ENCODE measurements at places on chromosomes 1 and 21.

DNA sequence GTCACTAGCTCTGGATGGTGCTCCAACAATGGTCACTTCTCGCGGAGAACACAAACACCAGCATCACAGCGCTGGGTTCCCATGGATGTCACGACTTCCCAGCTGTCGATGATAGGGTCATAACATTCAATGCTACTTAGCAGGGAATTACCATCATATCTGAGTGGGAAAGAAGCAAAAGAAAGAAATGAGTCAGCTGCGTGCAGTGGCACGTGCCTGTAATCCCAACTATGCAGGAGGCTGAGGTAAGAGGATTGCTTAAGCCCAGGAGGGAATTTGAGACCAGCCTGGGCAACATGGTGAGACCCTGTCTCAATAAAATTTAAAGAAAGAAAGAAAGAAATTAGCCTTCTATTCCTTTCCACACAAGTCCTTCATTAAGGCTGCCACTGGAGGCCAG, 3.6 kb upstream of the RABIF start:
- no peak for DNase-seq

- no peak for DNase-seq
Measured at GRCh38 chr1:11781297-11781696, 19.3 kb downstream of the C1orf167 start.

GRCh38 chr1:84116558-84116957, 27.5 kb upstream of the PRKACB start:
- no peak for DNase-seq

DNA sequence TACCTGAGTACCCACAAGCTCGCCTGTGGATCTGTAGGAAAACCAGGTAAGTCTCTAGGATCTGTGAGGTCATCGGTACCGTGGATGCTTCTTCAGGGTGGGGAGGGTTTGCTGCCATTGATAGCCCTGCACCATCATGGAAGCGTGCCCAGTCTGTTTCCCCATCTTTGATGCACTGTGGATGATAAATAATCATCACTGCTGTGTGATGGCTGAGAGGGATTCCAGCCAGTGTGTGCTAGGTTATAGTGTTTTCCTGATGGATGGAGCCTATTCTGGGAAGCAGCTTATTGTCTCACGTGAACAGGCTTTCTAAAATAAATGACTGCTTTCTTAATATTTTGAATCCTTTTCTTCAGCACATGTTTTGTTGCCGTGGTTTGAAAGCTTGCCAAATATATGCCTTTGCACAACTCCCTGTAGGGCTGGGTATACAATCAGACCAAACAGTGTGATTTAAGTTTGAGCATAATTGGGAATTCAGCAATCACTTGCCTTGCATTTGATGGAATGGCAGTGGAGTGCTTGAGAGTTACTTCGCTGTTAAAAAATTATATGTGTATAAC, 113.8 kb downstream of the CAMTA1 start:
- no peak for DNase-seq

- peak; percentile 21 for DNase-seq
Measured at GRCh38 chr1:51423073-51423821, 92.9 kb upstream of the TTC39A start.

DNA sequence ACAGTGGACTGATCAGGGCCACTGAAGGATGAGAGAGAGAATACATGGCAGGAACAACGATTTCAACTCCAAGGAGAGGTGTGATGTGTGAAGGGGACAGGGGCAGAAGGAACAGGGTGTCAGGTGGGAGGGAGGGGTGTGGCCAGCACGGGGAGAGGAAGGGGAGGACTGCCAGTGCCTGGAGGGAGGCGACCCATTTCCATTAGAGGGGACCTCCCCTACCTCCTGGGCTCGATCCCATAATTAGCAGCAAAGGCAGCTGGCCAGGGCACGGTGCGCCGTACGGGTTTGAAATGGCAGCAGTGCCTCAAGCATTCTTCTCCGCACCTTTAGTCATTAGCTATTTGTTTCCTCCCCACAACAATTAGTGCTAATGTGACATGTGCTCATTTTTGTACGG, 22.7 kb downstream of the CRYAA start:
- DNase-seq = no peak

- DNase-seq = no peak
Measured at GRCh38 chr1:33005117-33005837, 31.4 kb downstream of the AK2 start.

- no peak for DNase-seq
Measured at GRCh38 chr1:240031009-240031408, 60.7 kb upstream of the FMN2 start.

DNA sequence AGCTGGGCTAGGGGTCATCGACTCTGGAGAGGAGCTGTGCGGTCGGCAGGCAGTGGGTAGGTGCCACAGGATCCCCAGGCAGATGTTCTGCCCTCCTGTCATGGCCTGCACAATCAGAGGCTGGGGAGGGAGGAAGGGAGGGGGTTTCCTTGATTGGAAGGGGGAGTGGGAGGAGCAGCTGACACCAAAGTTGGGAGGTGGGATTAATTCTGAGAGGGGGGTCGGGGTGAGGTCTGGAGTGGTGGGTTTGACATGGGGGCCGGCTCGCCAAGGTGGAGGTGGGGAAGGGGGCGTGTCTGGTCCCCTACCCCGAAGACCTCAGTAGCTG, 651 bp upstream of the HPCA start:
- DNase-seq = no peak

DNA sequence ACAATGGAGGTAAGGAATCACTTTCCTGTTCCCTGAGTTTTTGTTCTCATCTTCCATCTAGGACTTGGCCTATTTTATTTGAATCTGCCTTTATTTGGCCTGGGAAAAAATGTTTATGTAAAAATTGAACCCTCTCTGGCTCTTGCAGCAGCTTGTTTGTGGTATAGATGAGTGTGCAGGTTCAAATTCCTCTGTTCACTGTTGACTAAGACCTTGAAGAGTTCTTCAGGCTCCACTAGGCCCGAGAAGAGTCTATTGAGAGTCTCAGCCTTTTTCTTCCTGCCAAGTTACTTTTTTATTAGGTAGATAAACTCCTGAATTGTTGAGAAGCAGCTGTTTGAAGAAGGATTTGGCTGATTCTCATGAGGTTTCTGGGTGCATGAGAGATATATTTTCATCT, 248.8 kb upstream of the ADGRL2 start:
- no peak for DNase-seq

DNA sequence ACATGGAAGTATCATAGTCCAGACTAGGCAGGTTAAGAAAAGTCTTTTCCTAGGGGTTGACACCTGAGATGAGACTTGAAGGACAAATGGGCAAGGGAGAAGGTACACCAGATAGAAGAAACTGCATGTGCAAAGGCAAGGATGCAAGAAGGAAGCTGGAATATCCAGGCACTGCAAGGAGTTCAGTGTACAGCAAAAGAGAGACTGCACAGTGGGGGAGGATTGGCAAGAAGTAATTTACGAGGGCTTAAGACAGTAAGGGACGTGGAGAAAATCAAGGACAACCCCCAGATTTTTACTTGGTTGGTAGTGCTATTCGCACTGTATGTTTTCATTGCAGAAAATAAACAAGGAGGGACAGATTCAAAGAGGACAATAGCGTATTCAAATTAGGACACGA, 58.5 kb downstream of the DNM3 start:
- DNase-seq = no peak

DNA sequence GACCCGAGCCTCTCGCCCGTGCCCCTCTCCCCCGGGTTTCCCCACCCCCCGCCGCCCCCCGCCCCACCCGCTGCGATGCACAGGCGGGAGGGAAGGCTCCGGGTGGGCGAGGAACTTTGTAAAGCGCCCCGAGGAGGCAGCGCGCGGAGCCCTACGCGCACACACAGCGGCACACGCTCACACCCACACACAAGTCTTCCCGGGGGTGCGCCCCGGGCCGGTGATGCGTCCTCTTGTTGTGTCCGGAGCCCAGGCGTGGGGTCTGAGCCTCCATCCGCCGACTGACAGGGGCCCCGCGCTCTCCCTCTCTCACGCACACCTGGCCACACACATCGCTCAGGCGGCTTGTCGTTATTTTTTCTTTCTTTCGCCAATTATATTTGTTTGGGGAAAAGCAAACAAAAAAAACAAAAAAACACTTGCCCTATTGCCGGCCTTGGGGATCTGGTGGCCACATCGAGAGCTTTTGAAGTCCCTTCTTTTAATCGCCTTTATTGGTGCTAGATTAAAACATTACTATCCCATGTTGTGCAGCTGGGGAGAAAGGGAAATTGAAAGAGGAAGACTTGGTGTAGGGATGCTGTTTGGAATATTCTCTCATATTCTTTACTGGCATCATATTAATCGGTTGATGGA, 770 bp downstream of the NTNG1 start:
- peak; percentile 52 for DNase-seq

DNA sequence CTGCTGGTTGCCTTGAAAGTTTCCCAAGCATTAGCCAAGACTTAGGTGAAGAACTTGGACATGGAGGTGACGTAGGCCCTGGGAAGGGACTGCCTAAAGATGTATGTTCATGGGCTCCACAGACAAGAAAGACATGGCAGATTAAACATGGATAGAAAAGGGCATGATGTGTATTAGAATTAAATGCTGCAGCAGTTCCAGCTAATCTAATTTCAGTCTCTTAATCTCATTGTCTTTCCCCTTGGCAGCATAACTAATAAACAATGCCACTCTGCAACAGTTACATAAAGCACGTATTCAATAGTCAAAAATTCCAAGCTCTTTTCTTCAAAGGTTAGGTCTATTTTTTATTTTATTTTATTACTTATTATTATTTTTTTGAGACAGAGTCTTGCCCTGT, 251.6 kb downstream of the KIF26B start:
- DNase-seq = no peak

DNA sequence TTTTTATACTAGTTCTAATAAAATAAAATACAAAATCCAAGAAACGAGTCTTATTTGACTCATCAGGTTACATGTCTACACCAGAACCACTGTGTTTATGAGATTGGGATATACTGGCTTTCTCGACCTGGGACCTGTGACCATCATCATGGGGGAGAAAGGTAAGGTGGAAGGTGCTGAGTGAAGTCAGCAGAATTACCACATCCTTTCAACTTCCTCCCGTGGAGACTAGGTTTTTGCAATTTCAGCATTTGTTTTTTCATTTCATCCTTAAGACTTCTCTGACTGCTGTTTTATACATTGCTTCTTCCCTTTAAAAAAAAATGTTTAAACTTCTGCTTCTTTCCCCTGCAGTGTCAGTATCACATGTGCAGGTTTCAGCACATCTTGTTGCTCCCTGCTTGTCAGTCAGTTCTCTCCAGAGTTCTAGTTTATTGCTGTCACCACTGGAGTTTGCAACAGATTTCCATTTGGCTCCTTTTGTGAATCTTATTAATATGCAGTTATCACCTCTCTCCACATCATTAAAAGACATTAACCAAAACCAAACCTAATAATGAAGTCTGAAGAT, 60.4 kb upstream of the HAO2 start:
- no peak for DNase-seq

DNA sequence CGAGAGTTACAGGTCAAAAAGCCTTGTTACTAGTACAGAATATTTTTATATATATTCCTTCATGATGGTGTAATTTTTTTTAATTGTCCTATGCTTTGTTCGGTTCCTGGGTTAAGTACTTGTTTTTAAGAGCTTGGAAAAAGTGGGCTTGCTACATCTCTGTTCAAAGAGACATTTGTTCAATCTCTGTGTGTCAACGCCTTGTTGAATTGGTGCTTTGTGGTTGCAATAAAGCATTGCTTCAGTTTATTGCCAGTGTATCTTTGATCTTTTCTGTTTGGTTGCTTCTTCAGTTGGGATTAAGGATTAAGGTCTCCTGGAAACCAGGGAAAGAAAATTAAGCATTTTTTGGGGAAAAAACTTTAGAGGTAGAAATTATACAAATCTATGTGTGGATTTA, 47.7 kb upstream of the DNASE2B start:
- no peak for DNase-seq

DNA sequence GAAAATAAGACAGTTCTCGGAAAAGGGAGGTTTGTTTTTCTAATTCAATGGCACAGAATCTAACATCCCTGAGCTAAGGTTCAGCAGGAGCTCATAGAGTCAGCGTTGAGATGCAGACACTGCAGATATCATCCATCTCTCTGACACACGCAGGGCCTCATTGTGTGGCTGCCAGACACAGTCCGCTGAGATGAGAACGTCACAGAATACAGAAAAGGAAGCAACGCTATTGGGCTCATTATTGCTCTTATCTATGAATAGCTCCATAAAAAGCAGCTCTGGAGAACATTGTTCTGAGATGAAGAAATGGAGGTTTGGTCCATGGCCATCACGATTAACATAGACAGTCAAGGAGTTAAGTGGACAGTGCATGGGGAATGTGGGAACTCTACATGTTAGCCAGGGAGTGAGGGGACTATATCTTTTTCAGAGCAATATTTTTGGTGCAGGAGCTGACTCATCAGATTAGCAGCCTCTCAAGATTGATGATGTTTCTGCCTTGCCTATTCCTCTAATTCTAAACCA, 771.6 kb upstream of the CXADR start:
- DNase-seq = peak; percentile 81

- DNase-seq = no peak
Measured at GRCh38 chr21:38923429-38923828, 117.7 kb downstream of the ETS2 start.

DNA sequence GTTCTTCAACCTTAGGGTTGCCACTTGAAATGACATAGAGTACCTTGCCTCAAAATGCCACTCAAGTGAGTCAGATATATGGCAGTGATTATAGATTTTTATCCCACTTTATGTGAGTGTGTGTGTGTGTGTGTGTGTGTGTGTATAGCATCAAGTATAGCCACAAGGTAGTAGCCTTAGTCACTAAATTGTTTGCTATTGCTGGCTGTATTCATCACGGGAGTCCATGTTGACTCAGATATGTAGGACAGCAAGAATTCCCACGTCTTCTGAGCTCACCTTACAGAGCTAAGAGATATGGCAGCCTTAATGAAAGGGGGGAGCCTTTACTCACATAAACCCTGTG, 9.3 kb downstream of the ETS2 start:
- DNase-seq = no peak

GRCh38 chr1:159970932-159971342, 16.9 kb upstream of the SLAMF9 start:
- DNase-seq = no peak

GRCh38 chr1:7561331-7561921, 209.7 kb upstream of the VAMP3 start:
- DNase-seq = no peak

DNA sequence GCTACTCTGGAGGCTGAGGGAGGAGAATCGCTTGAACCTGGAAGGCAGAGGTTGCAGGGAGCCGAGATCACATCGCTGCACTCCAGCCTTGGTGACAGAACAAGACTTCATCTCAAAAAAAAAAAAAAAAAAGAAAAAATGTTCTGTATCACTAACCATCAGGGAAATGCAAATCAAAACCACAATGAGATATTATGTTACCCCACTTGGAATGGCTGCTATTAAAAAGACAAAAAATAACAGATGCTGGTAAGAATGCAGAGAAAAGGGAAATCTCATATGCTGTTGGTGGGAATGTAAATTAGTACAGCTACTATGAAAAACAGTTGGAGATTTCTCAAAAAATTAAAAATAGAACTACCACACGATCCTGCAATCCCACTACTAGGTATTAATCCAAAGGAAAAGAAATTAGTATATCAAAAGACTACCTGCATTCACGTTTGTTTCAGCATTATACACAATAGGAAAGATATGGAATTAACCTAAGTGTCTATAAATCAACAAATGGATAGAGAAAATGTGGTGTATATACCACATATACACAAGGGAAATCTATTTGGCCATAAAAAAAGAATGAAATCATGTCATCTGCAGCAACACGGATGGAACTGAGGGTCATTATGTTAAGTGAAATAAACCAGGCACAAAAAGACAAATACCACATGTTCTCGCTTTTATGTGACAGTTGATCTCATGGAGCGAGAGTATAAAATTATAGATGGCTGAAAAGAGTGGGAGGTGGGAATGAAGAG, 62.6 kb downstream of the ABL2 start:
- no peak for DNase-seq
